Hypothalamus (tissue), 51 donors: ENCODE measurements at places on chromosomes 6 and 20.

DNA sequence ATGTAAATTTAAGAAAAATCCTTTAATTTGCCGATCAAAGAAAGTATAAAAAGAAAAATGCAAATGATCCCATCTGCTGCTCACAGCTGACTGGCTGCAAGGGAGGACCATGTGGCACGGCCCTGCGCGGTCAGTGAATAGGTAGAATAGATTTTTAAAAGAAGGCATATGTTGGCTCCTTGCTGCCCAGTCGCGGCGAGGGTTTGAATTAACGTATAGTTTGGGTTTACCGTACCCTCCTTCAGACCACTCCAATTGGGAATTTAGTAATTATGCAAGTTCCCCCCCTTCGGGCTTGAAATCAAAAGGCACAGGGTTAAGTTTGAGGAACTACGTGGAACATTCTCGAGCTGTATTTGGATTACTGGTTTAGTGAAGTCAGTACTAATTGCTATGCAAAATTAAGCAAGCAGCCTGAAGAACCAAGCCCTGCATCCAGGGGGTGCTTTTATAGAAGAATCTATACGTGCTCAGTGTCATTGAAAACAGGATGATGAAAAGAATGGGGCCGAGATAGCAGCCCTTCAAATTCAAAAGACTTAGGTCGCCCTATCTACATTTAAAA lies 1.1 kb upstream of the BEND3 start:
- no peak for DNase-seq

DNA sequence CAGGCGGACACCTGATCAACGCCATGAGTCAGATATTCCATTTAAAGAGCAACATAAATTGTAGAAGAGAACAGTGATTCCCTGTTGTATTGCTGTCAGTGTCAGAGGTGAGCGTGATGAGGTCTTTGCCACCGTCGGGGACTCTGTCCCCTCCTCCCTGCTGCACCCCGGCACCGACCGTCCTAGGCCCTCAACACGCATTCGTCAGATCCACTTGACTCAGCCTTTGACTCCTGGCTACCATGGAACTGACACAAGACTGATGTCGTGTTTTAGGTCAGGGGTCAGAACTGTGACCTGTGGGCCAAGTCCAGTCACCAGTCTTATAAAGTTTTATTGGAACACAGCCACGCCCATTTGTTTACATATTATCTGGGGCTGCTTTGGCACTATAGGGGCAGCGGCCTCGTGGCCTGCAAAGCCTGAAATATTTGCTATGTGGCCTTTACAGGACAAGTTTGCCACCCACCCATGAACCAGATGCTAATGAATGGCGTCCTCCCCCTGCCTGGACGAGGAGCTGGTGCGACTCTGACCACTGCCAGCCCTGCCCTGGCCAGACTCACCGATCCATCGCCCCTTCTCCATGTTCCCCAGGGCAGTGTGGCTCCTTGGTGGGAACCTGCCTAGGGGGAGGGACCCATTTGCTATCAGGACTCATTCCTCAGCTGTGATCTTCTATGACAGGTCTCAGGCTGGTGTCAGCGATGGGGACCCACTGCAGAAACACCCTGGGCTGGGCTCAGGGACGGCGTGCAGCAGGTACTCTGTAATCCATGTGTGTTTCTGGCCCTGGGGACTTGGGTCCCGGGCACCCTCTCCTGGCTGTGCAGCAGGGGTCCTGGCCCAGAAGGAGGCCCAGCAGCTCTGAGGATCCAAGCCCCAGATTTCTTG lies 37.5 kb upstream of the PHACTR3 start:
- DNase-seq: no peak

GRCh38 chr20:63454731-63455567 lies 17.5 kb downstream of the KCNQ2 start:
- no peak for DNase-seq

GRCh38 chr6:148747471-148748165 lies 788 bp downstream of the UST start:
- DNase-seq: no peak

- DNase-seq: no peak
Measured at GRCh38 chr6:144148886-144149285, 1.4 kb upstream of the STX11 start.

DNA sequence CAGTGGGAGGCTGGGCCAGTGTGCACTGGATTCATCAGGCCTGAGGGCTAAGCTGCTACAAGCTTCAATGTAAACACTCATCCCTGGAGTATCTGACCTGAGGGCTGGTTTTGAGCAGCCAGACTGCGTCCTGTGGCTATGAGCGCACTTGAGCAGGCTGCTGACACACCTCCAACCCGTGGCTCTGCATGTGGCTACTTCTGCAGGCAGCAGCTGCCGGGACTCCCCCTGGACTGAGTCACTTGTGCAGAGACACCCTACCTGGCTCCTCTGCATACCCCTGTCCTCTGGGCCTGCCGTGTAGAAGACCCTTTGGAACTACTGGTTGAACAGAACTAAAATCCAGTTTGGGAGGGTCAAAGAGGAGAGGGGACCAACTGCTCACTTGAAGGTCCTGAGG lies 172.0 kb downstream of the SCP2D1 start:
- DNase-seq: no peak

DNA sequence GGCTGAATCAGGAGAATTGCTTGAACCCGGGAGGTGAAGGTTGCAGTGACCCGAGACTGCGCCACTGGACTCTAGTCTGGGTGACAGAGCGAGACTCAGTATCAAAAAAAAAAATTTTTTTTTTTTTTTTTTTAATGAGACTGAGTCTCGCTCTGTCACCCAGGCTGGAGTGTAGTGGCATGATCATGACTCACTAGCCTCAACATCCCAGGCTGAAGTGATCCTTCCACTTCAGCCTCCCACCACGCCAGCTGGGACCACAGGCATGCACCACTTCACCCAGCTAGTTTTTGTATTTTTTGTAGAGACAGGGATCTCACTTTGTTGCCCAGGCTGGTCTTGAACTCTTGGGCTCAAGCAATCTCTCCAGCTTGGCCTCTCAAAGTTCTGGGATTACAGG lies 53.3 kb downstream of the MYO6 start:
- no peak for DNase-seq

- DNase-seq: no peak
Measured at GRCh38 chr6:10609038-10609437, 85.4 kb downstream of the C6orf52 start.

DNA sequence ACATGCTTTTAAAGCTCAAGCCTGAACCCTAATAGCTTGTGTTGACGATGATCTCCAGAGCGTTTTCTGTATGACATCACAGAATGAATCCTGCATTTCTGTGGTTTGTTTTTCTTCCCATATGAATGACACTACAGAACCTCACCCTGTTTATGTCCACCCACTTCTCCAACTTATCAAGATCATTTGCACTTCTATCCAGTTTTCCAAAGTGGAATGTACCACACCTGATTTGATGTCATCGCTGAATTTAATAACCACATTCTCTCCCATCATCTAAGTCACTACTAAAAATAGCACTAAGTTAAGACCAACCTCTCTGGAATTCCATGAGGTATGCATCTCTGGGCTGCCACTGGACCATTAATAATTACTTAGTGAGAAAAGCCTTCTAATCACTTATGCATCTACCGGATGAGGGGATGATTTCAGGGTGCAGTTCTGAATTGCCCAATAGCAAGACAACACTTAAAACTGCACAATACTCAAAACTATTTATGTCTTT lies 33.3 kb upstream of the CITED2 start:
- no peak for DNase-seq

- DNase-seq: no peak
Measured at GRCh38 chr6:166618866-166619761, 7.9 kb downstream of the RPS6KA2 start.

DNA sequence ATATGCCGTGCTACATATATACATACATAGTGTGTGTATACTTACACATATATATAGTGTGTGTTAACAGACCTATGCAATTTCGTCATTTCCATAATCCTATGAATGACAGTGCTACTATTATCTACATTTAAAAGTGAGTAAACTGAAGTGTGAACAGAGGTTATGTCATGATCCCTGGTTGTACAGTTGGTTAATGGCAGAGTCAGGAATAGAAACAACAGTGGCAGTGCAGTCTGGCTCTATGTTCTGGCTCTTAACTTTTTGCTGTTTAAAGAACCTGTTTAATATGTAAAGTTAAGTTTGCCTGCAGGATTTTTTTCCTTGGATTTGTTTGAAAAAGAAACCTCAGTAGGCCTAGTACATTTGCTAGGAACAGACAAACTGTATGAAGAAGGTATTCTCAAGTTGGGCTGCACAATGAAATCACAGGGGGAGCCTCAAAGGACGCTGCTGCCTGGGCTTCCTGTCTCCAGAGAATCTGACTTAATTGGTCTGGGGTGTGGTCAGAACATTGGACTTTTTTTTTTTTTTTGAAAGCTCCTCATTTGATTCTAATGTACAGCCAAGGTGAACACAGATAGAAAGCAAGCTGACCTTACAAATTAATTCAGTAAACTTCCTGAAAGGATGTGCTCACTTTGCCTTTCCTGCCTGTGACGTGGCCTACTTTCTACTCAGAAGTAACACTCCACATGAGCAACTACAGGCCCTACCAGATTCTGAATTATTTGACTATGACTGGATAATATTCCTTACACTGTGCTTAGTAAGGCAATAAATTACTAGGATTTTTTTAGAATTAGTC lies 29.4 kb downstream of the PLCB1 start:
- DNase-seq: no peak

DNA sequence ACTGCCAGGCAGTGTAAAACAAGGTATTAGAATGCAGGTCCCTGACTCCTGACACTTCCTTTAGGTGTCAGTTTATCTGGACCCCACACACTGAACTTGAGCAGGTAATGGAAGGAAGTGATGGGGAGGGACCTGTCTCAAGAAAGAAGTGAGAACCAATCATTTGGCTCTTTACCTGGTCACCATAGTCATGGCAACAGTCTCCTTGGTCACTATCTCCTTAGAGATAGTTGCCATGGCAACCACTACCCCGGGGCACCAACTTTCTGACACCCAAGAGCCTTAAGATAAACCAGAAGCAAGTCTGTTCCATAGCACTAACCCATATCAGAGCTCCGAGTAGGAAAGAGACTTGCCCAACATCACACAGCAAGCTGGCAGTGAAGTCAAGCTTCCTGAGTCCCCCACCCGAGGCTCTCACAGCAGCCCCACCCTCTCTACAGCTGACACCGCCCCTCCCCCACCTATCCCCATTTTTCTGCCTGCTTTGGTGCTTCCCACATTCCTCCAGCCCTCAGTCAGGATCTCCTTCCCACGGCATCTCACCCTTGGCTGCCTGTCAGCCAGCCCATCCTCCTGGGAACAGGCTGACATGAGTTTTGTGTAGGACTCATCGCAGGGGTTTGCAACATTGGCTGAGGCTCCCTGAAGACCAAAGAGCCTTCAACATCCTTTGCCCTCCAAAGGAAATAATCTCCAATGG lies 16.3 kb upstream of the HM13 start:
- no peak for DNase-seq
